ENCODE measurements at places on chromosomes 5 and 9.

GRCh38 chr9:15355669-15356068 lies 48.7 kb upstream of the TTC39B start:
- DNase-seq, result no peak

DNA sequence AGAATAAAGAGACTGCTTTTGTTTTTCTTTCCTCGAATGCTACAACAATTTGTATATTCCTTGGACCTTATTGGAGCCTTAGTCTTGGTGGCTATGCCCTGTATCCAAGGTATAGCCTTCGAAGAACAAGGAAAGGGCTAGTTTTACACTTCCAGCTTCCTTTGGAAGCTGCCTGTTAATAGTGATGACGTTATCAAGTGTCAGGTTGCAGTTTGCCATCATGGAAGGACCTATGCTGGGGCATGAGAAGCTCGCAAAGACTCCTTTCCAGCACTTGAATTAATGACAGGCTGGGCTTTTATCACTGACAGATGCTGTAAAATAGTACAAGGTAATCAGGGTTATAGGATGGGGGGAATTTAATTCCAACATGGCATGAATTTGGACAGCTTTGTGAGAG lies 157.9 kb downstream of the KDM4C start:
- no peak for DNase-seq

- no peak for DNase-seq
These were observed 98.3 kb downstream of the SUSD1 start for GRCh38 chr9:112076814-112077213.

GRCh38 chr5:41191249-41191648 lies 22.1 kb downstream of the C6 start:
- no peak for DNase-seq

GRCh38 chr5:91151947-91152346 lies 231.2 kb downstream of the ARRDC3 start:
- no peak for DNase-seq

GRCh38 chr9:130636648-130637020 lies 27.8 kb upstream of the PRDM12 start:
- no peak for DNase-seq

DNA sequence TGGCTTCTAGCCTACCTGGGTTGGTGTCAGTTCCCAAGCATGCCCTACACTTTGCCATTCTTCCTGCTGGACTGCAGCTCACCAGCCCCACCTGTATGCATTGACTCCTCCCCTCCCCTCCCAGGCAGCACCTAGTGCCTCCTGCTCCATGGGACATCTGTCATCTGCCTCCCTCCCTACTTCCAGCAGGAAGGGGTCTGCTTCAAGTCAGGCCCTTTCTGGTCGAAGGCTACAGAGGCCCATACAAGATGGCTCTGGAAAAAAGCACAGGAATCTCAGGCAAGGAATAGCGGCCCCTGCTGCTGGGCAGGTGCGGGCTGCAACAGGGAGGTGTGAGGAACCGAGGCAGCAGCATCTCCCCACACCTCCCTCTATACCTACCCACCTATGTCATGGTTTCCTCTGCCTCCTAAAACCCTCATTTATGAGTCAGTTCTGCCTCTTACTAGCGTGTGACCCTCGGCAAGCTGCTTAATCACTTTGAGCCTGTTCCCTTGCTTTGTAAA lies 19.7 kb downstream of the WWC1 start:
- no peak for DNase-seq

DNA sequence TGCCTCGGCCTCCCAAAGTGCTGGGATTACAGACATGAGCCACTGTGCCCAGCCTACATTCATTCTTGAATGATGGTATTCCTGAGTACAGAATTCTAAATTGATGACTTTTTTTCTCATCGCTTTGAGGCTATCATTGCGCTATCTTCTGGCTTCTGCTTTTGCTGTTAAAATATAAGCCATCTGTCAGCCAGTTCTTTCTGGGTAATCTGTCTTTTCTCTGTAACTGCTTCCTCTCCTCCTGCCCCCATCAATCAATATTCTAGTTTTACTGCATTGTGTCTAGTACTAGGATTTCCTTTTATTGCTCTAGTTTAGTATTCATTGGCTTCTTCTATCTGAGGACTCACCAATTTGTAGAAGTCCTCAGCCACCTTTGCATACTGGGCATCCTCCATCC lies 89.0 kb downstream of the PLPP1 start:
- DNase-seq, result no peak

DNA sequence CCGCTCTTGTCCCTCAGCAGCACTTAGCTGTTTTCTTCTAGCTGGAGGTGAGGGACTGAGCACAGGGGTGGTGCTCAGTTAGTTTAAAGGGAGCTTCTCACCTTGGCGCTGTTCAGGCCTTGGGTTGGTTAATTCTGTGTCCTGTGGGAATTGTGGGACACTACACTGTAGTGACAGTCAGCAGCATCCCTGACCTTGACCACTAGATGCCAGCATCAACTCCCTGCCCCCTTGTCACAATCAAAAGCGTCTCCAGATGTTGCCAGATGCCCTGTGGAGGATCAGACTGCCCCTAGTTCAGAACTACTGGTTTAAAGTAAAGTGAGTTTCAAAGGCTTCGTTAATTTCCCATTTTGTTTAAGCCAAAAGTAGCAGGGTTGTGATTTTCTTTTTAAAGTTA lies 65.5 kb upstream of the DMRT3 start:
- no peak for DNase-seq

Measured in SHP77 treated with DMSO at 0.1 percent for 48 hours (cell line).